Activated T-cell treated with anti-CD3 and anti-CD28 coated beads, Interleukin-2, amount 50 U/mL, for 24 hours (primary cell): ENCODE measurements at places on chromosomes 7 and 10.

DNA sequence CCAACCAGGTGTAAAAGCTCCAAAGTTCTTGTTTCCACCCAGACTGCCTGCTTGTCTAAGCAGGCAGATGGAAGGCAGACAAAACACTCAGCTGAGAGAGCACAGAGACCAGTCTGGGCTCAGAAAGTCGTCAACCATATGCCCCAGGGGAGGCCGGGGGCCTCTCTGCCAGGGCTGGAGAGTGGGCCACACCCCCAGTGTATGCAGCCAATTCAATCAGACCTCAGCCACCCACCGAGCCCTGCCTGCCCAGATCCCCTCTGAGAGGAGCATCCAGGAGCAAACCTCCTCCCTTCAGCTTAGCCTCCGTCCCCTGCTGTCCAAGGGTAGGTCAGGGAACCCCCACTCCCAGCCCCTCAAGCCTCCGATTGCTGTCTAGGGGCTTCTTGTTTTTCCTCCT is 196.3 kb downstream of the LSM5 start:
- no peak for DNase-seq

- DNase-seq: no peak
Observed at GRCh38 chr10:78687626-78688025, 381.1 kb upstream of the ZMIZ1 start.

DNA sequence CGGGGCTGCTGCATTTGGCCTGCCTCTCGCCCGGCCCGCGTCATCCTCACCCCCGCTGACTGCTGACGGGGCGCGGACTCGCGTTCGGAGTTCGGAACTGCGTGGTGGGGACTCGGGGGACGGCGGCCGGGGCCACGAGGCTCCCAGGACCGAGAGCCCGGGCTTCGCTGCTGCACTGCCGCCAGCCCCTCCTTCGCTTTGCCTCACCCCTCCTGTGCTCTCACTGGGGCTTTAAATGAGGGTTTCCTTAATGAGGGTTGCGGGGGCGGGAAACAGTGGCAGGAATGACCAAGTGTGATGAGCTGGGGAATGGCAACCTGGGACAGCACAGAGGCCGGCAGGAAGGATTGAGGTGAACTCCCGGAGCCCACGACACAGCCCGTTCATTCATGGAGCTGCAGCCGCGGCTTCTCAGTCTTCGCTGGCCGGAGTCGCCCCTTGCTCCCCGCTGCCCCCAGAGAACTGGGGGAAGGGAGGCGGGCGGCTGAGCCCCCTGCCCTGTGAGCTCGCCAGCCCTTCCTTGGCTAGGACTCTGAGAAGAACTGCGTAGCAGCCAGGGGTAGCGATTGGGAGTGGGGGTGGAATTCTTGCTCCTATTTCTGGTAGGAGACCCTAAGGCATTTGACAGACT is 1.5 kb upstream of the LRRC4 start:
- peak; percentile 45 for DNase-seq

DNA sequence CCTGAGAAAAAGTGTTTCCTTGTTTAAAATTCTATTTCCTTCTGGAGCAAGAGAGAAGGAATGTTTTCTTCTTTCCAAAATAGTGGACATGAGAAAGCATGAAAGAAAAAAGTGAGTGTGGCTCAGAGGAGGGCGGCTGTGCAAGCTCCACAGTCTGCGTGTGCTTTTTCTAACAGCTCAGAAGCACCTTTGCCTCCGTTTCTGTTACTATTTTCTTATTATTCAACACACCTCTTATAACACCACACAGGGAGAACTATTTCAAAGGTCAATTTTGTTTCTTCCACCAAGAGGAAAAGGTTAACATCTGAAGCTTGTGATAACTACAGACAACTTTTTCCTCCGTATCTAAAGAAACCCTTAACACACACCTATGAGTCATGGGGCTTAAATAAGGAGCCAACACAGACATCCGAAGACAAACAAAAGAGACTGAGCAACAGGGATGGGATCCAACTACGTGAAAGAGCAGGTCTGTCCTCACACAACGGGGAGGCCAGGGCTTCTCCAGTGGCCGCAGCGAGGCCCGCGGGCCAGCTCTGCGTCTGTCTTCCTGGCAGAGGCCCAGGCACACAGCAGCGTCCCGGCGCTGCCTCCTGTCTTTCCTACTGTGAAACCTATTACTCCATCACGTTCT is 36.2 kb upstream of the NCAPG2 start:
- no peak for DNase-seq

GRCh38 chr7:10205696-10206095 is 768.0 kb upstream of the PHF14 start:
- no peak for DNase-seq

- no peak for DNase-seq
Observed at GRCh38 chr7:18835001-18835690, 282.3 kb downstream of the TWIST1 start.

DNA sequence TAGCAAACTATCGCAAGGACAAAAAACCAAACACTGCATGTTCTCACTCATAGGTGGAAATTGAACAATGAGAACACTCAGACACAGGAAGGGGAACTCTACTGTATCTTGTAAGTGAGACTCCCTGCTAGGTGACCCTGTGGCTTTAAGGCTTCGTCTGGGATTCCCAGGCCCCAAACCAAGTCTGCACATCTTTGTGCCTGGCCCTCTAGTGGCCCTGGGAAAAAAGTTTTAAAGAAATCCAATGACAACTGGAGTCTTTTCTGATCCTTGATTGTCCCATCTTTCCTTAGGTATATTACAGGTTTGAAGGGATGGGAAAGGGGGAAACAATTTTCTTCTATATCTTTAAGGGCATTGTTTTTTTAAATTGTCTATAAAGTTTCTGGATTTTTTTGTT is 10.6 kb upstream of the LIPM start:
- no peak for DNase-seq

DNA sequence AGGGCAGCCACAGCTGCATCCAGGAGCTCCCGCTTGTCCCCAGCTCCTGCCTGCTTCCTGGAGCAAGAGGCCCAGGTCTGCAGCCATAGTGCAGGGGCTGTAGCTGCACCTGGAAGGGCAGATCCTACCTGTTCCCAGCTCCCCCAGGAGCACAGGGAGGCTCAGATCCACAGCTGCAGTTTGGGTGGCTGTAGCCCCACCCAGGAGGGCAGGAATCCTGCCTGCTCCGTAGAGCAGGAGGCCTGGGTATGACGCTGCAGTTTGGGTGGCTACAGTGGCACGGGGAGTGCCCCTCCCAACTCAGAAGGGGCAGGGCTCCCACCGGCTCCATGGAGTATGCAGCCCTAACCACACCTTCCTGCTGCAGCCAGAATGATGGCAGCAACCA is 26.7 kb upstream of the CDCA7L start:
- DNase-seq: no peak

DNA sequence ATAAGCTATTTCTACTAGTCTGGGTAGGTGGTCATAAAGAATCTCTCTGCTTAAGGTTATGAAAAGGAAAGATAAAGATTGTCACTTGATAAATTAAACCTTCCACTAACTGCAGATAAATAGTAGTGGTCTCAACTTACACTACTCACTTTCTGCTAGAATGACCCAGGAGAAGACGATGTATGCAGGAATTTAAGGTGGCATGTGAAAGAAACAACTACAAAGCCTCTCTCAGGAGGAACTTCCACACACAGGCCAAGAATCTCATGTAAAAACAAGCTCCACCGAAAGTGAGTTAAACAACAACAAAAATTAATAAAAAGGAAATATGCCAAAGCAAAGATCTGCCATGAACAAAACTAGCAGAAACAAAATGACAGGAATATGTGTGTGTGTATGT is 165.4 kb downstream of the CDC14C start:
- no peak for DNase-seq

DNA sequence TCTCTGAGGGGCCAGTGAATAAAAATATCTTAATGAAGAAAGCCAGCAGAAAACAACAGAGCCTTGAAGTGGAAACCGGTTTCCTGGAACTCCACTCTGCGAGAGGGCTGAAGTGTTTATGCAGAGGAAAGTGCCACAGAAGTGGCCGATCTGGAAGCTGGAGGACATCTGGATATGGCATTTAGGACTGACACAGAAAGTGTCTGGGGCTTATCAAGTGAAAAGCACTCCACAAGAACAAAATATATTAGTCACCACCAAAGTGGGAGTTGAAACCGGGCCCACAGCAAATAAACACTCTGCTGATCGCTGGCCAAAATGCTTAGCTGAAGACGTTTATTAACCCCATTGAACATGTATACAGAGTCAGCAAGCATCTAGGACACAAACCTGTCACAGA is 7.8 kb downstream of the NOD1 start:
- no peak for DNase-seq

DNA sequence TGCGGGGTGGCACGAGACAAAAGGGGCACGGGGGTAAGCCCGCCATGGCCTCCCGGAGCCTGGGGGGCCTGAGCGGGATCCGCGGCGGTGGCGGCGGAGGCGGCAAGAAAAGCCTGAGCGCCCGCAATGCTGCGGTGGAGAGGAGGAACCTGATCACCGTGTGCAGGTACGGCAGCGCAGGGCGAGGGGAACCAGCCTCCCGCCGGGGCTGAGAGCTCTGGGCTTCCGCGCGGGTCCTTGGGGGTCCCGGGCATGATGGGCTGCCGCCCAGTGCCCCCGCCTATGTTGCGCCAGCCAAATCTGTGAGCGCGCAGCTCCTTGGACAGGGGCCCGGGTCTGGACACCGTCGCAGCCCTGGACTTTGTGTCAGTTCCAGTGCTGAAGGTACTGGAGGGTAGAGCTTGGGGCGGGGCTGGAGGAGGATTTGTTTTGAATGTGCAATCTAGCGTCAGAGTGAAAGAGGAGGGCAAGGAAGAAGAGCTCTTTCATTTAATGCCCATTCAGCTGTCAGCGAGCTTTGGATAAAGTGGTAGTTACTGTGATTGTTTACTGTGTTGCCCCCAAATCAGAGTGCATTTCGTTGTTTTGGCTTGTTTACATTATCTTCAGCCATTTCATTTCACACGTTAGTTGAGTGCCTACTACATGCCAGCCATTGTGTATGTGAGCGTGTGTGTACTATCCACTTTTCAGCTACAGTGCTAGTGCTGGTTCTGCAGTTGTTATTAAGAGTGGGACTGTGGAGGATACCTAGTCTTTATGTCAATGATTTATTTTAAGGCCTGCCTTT is 777 bp downstream of the RUNDC3B start:
- DNase-seq: peak; percentile 60

- DNase-seq: no peak
Observed at GRCh38 chr10:63759335-63759734, 238.1 kb downstream of the REEP3 start.

DNA sequence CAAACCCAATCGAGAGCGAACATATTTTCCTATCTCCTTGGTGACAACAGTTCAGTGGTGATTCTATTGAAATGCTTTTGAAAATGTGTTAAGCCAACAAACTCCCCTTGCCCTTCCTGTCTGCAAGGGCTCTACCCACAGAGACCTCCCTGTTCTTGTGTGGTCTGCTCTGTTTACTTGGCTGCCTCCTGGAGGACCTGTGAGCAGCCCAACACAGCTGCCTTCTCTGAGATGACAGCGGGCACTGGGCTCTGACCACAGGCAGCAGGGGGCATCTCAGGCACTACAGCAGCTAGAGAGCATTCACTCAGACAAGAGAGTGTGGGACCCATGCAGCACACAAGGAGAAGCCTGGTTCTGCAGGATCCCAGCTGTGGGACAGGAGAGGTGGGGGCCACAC is 416.4 kb downstream of the TCERG1L start:
- DNase-seq: no peak

- peak; percentile 61 for DNase-seq
Observed at GRCh38 chr10:6579183-6579903, 733 bp downstream of the PRKCQ start.

GRCh38 chr7:98387544-98388226 is 13.2 kb downstream of the BAIAP2L1 start:
- DNase-seq: no peak

DNA sequence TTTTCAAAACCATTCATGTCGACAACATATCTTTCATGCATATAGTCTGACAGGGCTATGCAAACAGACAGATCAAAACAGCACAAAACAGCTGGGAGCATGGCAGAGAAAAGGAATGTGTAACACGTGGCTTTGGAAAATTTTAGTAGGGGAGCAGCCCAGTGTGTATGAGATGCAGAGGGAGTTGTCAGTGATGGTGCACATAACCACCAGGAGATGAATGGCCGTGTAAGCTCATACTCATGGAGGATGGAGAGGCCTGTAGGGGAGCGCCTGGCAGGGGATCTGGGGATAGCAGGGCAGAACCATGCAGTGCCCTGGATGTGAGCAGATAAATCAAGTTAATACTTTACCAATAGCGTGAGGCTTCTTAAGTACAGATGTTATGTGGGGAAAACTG is 45.7 kb downstream of the RHOBTB1 start:
- DNase-seq: no peak

GRCh38 chr10:94639902-94640301 is 43.6 kb upstream of the CYP2C18 start:
- DNase-seq: no peak

DNA sequence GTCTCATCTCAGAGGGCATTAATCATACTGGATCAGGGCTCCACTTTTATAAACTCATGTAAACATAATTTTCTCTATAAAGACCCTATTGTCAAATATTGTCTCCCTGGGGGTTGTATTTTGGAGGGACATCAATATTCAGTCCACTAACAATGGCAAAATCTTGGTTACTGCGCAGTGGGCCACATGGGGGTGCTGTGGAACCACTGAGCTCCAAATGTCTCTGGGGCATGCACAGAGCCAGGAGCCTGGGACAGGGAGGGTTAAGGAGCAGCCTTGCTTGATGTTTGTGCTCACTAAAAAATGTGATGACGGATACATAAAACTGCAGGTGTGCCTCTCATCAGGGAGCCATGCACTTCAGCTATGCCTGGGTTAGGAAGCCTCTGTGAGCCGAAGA is 62.1 kb upstream of the PRSS58 start:
- peak; percentile 55 for DNase-seq

DNA sequence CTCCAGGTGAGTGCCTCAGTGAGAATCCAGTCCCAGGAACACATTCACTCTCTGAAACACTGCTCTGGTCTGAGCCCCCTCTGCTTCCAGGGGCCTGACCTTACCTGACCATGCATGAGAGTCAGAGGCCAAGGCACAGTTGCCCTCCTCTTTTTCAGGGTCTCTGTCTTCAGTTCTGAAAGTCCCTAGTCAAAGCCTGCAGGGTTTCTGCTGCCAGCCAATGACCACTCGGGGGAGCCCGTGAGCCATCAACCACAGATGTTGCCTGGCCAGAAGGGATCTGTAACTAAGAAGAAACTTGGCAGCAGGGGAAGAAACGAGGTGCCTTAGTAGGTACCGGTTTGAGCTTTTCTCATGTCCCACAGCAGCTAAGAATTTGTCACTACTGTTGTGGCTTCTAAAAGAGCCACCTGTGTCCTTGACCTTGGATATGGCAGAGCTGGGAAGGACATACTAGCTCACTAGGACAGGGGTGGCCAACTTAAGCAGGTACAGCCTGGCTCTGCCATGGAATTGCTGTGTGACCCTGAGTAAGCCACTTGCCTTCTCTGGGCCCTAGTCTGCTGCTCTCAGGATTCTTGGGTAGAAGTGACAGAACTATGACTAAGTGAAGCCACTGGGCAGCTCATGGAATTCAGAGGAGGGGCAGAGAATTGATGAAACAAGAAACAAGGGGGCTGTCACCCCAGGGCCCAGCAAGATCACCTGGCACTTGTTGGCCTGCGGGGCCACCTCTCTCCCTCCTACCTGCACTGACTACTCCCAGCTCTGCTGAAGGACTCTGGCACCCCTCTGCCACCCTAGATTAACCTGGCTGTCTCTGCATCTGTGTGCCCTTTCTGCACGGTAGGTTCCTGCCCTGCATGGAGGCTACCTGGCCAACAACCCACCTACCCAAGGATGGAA is 83.8 kb upstream of the GPR26 start:
- peak; percentile 72 for DNase-seq

- DNase-seq: no peak
Observed at GRCh38 chr10:35780970-35781642, 139.0 kb upstream of the FZD8 start.
